ENCODE measurements at places on chromosomes 16 and 17.

GRCh38 chr17:63086483-63087185 is 120.6 kb downstream of the TANC2 start:
- no peak for DNase-seq

GRCh38 chr17:72901083-72901482 is 191.4 kb downstream of the SLC39A11 start:
- DNase-seq: no peak

GRCh38 chr16:3999479-4000325 is 116.5 kb downstream of the ADCY9 start:
- peak; percentile 72 for DNase-seq

DNA sequence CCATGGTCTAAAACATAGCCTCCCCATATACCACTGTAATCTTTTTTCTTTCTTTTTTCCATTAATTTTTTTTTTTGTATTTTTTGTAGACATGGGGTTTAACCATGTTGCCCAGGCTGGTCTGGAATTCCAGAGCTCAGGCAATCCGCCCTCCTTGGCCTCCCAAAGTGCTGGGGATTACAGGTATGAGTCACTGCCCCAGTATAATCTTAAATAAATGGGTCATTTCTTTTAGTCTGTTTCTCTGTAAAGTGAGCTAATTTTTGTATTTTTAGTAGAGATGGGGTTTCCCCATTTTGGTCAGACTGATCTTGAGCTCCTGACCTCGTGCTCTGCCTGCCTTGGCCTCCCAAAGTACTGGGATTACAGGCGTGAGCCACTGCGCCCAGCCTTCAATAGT is 5.7 kb upstream of the NME1 start:
- DNase-seq: no peak

GRCh38 chr17:53058031-53058430 is 764.7 kb upstream of the KIF2B start:
- DNase-seq: no peak

Measured in GM04504 (cell line).